ENCODE measurements at places on chromosomes 2 and 18. TPM values are rescaled to one million over a fixed set of nuclear protein-coding genes. Genes with fewer than 3 reads are reported as not detected.

GRCh38 chr2:213015387-213016165 is 135.8 kb downstream of the IKZF2 start:
- DNase-seq: no peak
- no peaks in the 10 kb centered on the region for H3K36me3 ChIP-seq
- no peak overlapping the region for H3K27ac ChIP-seq
- no peaks in the 10 kb centered on the region for H3K4me1 ChIP-seq
- no peaks in the 10 kb centered on the region for H3K27me3 ChIP-seq

GRCh38 chr2:203710226-203710625 is 3.8 kb downstream of the CD28 start:
- no peaks in the 10 kb centered on the region for H3K36me3 ChIP-seq
- no peak overlapping the region for H3K4me3 ChIP-seq
- H3K4me1 ChIP-seq: no peaks in the 10 kb centered on the region

DNA sequence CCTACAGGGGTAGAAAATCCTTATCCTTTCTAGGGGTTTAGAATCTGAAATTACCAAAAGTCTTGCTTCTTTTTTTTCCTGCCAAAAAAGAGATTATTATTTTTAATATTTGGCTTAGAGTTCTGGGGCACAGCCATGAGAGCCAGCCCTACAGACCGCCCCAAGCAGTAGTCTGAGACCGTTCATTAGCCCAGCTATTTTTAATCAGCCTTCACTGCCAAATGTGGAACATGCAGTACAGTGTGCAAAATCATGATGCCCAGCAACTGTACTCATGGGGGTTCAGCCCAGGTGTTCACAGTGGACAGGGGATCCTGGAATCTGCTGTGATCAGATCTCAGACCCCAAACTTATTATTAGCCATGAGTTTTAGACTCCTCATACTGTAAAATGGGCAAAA is 60.4 kb downstream of the GRB14 start:
- H3K27ac ChIP-seq: no peak overlapping the region
- no peak for DNase-seq
- no peak overlapping the region for H3K4me3 ChIP-seq
- no peaks in the 10 kb centered on the region for H3K27me3 ChIP-seq
- H3K36me3 ChIP-seq: no peaks in the 10 kb centered on the region
- H3K4me1 ChIP-seq: no peaks in the 10 kb centered on the region

DNA sequence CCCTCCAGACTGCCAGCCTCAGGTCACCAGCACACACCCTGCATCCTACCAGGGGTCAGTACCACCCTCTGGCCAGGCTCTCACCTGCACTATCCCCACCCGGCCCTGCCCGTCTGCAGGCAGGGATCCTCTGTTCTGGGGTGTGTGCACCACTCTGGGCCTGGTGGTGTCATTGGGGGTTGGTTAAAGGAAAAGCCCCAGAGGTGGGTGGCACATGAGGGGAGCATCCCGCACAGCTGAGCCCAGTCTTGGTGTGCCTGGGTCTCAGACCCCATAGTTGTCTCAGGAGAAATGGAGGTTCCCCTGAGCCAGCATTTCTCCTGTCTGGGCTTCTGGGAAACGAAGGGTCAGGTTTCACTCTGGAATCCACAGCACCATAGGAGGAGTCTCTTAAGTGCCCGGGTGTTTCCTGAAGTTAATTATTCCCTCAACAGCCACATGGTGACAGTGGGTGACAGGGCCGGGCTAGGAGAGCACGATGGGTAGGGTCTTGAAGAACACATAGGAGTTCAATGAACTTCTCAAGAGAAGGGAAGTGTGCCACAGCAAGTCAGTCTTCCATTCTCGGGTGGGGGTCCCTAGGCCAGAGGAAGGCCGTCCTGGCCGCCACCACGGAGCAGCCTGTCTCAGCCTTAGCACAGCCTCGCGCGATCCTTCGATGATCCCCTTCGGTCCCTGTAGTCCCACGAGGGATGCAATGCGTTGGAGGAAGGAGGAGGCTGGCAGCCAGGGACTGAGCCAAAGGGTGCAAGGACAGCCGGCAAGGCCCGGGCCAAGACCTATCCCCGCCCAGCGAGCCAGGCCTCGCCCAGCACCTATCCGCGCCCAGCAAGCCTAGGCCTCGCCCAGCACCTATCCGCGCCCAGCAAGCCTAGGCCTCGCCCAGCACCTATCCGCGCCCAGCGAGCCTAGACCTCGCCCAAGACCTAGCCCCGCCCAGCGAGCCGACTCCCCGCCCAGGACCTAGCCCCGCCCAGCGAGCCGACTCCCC is 1.1 kb upstream of the FARP2 start:
- DNase-seq: no peak
- peak overlapping the region; percentile 54 for H3K27ac ChIP-seq
- H3K27me3 ChIP-seq: no peaks in the 10 kb centered on the region
- peak overlapping the region; percentile 24 for H3K4me3 ChIP-seq

GRCh38 chr2:9745153-9745899 is 97.9 kb upstream of the TAF1B start:
- H3K27me3 ChIP-seq: no peaks in the 10 kb centered on the region
- no peaks in the 10 kb centered on the region for H3K4me1 ChIP-seq
- DNase-seq: no peak

DNA sequence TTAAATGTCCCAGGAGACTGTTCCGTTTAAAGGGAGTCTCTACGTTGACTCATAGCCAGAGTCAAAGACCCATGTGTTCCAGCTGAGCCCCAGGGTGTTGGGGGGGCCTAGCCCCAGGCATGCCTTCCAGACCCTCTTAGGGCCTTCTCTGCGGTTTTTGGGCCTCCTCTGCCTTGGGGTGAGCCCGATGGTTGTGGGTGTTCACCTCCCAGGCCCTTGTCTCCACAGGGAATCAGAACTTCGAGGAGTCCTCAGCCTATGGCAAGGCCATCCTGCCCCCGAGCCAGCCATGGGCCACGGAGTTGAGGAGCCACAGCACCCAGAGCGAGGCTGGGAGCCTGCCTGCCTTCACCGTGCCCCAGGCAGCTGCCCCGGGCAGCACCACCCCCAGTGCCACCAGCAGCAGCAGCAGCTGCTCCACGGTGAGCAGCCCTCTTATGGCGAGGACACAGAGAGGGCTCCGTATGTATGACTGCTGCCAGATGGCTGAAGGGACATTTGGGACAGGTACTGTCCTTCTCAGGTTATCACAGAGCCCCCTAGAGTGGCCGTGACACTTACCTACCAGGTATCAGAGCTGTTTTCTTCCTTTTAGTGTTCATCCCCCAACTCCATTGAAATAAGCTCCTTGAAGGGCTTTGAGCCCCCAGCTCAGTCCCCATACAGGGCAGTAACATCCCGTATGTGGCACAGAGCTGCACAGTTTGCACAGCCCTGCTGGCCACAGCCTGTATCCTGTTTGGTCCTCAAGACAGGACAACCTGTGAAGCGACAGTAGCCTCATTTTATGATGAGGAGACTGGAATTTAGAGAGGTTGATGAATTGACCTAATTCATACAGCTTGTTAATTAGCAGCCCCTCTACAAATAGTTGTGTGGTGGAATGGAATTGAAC is 80.7 kb downstream of the EPAS1 start:
- no peaks in the 10 kb centered on the region for H3K27me3 ChIP-seq
- DNase-seq: no peak
- H3K4me3 ChIP-seq: no peak overlapping the region
- no peak overlapping the region for H3K27ac ChIP-seq

TLX2 gene
- 0.27 TPM for polyA plus RNA-seq

CPLX4 gene
- 0.27 TPM for polyA plus RNA-seq

STARD6 gene
- not detected for polyA plus RNA-seq

SLC1A4 gene
- polyA plus RNA-seq: 92.7 TPM

NR4A2 gene
- 7.6 TPM for polyA plus RNA-seq
